ENCODE measurements at places on chromosomes 1 and 21.

DNA sequence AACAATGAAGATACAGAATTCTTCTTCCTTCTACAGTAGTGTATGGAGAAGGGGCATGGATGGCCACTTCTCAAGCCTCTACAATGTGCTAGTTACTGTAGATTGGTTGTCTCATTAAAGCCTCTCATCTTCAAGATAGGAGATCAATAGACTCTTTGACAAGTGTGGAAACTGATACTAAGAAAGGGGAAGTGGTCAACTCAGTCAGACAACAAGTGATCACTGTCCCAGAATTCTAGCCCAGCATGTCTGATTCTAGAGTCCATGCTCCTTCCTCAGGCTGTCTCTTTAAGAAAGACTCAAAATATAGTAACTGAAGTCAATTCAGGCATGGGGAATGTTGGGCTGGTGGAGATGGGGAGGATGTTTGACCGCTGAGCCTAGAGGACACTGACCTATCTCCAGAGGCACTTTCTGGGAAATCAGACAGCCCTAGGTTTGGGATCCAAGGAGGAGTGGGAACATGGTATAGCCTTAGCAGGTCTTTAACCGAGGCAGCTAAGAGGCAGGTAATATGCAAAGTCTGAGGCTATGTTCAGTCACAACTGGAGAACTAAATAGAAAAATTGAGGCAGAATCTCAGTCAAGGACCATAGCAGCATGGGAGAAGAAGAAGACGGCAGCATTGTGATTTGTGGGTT lies 39.3 kb upstream of the EYA3 start:
- no peak for DNase-seq

- no peak for DNase-seq
Observed at GRCh38 chr1:168664069-168664834, 64.8 kb downstream of the DPT start.

- no peak for DNase-seq
Observed at GRCh38 chr1:33973799-33974545, 110.1 kb downstream of the HMGB4 start.

GRCh38 chr1:160413716-160414115 lies 13.4 kb downstream of the VANGL2 start:
- no peak for DNase-seq

DNA sequence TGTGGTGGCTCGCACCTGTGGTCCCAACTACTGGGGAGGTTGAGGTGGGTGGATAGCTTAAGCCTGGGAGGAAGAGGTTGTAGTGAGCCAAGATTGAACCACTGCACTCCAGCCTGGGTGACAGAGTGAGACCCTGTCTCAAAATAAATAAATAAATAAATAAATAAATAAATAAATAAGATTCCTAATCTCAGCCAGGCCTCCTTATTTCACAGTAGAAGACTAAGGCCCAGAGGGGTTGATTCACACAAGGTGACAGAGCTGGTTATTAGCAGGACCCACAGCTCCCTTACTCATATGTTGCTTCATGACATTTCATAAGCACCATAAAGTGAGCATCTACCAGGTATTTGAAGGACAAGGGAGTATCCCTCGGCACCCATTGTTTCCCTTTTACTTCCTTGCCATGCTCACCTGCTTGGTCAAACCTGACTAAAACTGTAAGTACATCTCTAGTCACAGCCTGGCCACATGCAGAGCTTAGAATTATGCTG lies 32.7 kb downstream of the ALG14 start:
- DNase-seq = no peak

DNA sequence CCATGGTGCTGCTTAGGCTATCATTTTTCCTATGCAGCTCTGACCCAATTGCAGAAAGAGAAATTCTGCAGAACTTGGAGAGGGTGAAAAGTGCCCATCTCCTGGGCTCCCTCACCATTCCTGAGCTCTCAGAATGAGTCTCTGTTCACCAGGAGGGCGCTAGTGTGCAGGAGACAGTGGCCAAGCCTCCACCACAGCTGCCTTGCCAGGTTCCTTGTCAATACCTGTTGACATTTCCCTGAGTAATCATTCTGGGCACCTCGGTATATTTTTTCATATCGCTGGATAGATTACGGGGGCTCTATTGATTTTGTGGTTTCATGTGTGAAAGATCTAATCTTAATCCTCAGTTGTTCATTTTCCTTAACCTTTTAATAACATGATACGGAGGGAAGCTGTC lies 13.0 kb upstream of the C8B start:
- no peak for DNase-seq

GRCh38 chr1:26913389-26913753 lies 404 bp downstream of the NR0B2 start:
- no peak for DNase-seq

GRCh38 chr1:51303751-51304251 lies 26.6 kb downstream of the TTC39A start:
- no peak for DNase-seq

GRCh38 chr1:29698033-29698432 lies 461.7 kb downstream of the PTPRU start:
- DNase-seq = no peak

GRCh38 chr1:18998016-18998724 lies 41.7 kb upstream of the IFFO2 start:
- no peak for DNase-seq

DNA sequence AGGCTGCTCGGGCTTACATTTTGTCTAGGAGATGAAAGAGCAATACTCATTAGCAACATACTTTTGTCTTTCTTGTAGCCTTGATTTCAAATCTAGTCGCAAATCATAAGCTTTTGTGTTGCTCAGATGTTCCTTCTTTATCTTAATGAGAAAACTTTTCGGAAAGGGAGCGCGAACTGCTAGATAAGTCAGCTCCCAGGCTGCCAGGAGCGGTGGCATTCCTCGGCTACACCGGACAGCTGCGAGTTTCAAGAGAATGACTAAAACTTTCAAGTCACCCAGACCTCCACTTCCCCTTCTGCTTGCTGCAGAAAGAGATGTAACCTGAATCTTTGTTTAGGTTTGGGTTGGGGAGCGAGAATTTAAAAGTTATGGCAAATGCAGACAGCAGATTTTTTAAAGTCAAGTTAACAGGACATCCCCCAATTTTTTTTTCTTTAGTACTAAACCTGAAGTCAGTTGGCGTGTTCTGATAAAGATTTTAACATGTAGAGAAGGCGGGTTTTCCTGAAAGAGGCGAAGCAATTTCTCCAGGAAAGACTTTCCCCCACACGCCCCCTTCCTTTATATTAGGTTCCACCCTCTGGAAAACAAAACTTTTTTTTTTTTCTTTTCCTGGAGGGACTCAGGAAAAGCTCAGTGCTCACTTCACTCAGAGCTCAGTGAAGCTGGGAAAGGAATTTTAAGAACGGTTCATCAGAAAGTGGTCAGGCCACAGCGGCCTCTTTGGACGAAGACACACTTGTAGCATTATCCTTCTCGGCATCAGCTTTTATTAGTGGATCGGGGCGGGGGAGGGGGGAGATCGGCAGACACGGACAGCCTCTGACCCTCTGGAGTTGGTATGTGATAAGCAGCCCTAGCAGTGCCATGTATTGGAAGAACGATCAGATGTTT lies at the start of gene LHX8:
Gene LHX8, plus strand, starts transcription at position 639 of the 897 bp plus-strand sequence. CDS start 2,227 bp downstream, outside the sequence.
- no peak for DNase-seq

- DNase-seq = no peak
Observed at GRCh38 chr1:56175211-56175610, 404.2 kb downstream of the PLPP3 start.

- no peak for DNase-seq
Observed at GRCh38 chr1:201726700-201727099, 102.3 kb upstream of the IPO9 start.

DNA sequence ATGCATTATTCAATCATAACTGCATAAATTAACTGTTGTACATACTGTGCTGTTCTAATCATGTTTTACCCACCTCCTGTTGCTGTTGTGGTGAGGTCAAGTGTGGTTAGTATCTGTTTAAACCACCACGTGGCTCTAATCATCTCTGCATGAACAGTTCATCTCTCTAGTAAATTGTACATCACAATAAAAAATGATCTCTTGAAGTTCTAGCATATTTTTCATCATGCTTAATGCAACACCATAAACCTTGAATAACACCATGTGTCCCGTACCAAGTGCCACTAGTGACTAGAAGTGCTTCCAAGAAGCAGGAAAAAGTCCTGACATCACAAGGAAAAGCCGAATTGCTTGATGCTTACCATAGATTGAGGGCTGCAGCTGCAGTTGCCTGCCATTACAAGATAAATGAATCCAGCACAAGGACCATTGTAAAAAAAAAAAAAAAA lies 51.7 kb downstream of the SNRPE start:
- no peak for DNase-seq

DNA sequence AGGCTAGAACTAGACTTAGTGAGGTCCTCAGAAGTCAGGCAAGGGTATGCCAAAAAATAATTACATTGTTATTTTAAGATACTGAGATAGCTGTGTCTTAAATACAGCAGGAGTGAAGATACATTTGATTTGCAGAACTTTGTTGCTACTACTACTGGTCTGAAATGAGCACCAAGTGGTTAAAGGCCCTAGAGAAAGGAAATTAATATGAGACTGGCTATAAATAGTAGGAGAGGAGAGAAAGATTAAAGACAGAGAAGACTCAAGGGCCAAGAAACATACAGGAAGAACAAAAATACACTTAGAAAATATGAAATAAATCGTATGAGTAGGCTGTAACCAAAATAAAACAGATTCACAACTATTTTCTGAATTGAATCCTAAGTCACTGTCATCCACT lies 21.3 kb downstream of the HNRNPR start:
- no peak for DNase-seq

DNA sequence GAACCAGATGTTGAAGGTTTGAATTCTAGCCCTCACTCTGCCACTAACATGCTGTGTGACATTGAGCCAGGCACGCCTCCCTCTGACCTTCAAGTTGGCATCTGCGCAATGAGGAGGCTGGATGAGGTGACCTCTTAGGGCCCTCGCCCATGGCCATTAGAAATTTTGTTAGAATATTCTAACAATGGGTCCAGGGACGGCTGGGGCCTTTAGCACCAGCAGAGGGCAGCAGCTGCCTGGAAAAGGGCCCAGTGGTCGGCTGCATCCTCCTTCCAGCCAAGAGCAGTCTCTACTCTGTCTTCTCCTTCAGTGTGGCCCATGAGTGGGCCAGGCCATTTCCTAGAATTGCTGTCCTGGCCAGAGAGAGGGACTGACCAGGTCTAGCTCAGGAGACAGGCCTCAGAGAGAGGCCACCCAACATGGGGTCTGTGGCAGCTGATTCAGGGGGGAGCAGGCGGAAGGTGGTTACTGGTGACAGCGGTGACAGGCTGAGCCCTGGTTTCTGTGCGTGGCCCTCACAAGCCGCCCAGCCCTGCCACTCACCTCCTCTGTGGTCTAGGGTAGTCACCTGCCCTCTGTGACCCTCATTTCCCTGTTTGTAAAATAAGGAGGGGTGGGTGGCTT lies 101.3 kb upstream of the ACTL8 start:
- peak; percentile 11 for DNase-seq

DNA sequence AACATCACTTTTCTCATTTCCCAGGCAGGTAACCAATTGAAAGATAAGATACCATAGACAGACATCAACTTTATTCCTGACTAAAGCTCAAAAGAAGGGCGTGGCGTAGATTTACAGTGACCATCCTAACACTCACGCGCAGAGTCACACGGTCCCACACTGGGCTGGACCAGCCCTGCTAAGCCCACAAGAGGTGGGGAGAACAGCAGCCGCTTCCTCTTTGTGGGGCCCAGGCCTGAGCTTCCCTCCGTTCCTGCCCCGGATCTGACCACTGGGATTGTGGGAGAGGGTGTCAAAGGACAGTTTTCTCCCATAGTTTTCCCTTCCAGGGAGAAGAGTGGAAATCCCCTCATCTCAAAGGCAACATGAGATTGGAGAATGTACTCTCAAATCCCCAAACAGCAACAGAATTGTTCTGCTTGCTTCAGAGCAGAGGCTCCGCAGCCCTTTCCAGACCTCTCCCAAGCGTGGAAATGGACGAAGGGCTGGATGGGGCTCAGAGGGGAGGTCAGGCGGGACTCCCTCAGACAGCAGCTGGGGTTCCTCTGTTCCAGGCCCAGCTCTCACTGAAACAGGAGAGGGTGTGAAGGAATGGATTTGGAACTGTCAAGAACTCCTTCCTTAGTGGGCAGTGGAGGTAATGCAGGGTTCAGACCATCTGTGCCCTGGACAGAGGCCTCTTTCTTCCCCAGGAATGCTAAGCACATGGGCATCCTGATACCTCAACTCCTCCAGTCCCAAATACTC lies 33.7 kb downstream of the L1TD1 start:
- no peak for DNase-seq

- no peak for DNase-seq
Observed at GRCh38 chr21:46564391-46564790, 40.5 kb downstream of the S100B start.

DNA sequence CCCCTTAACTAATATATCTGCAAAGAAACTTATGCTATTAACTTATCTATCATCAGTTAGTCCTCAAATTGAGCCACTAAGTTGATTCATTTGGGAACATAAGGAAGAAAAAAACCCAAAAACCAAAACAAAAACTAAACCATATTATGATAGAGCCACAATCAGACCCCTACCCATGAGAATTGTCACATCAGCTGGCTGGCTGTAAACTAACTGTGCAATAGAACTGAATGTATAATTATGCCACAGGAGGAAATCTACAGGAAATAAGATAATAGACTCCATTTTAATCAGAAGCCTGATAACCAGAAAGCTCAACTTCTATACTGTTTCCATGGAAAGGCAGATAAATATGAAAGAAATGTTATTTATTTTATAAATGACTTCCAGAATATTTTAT lies 110.0 kb downstream of the RGL1 start:
- DNase-seq = no peak
